ENCODE measurements at places on chromosomes 3 and 15. TPM values are rescaled to one million over a fixed set of nuclear protein-coding genes. Genes with fewer than 3 reads are reported as not detected.

The HCN4 gene
- total RNA-seq: not detected

The CNOT10 gene
- total RNA-seq: 28.0 TPM

The HDC gene
- total RNA-seq: not detected

The DYNC1LI1 gene
- 36.1 TPM for total RNA-seq

The PTPRG gene
- total RNA-seq: not detected

The MYO5C gene
- 0.24 TPM for total RNA-seq

The LRRN1 gene
- total RNA-seq: 1.0 TPM

The TIMP4 gene
- not detected for total RNA-seq

The FANCD2OS gene
- not detected for total RNA-seq

The GOLGA6L7 gene
- not detected for total RNA-seq

The PRTG gene
- not detected for total RNA-seq

The HTR3E gene
- total RNA-seq: not detected

The ITIH1 gene
- not detected for total RNA-seq

The CAV3 gene
- not detected for total RNA-seq

The P2RY1 gene
- not detected for total RNA-seq

The SAMD7 gene
- not detected for total RNA-seq

The LRRC2 gene
- 0.75 TPM for total RNA-seq

The SH2D7 gene
- not detected for total RNA-seq

The LYZL4 gene
- total RNA-seq: not detected

The DISP2 gene
- total RNA-seq: 0.25 TPM

The PARP16 gene
- total RNA-seq: 9.9 TPM

The RARRES1 gene
- total RNA-seq: not detected

The LCTL gene
- not detected for total RNA-seq

The WDR5B gene
- total RNA-seq: 2.7 TPM

The CPNE9 gene
- total RNA-seq: not detected

The P3H2 gene
- not detected for total RNA-seq

The A4GNT gene
- total RNA-seq: not detected

The PTH1R gene
- total RNA-seq: not detected

The OR5K2 gene
- total RNA-seq: not detected

The DPPA2 gene
- not detected for total RNA-seq

The GYG1 gene
- total RNA-seq: 35.2 TPM

The PLCH1 gene
- not detected for total RNA-seq

The LMOD3 gene
- total RNA-seq: not detected

The FRMD5 gene
- total RNA-seq: not detected

The SLC51B gene
- not detected for total RNA-seq

The GOLGA6L4 gene
- total RNA-seq: 4.0 TPM

The WDR49 gene
- not detected for total RNA-seq

The SLITRK3 gene
- not detected for total RNA-seq

The STRA6 gene
- total RNA-seq: not detected

The KLHL6 gene
- 27.7 TPM for total RNA-seq

The ADGRG7 gene
- 22.5 TPM for total RNA-seq

The SSUH2 gene
- not detected for total RNA-seq

The PIF1 gene
- 0.76 TPM for total RNA-seq

Measured in CD8-positive, alpha-beta T cell (primary cell).